Activated CD8-positive, alpha-beta T cell treated with anti-CD3 and anti-CD28 coated beads, Interleukin-2, amount 10 ng/mL, durations not matched to agents 7 days and 5 days (primary cell): ENCODE measurements at places on chromosomes 16 and 17. TPM values are rescaled to one million over a fixed set of nuclear protein-coding genes. Genes with fewer than 3 reads are reported as not detected.
A peak's percentile ranks its signal among the peaks of the same experiment; 100 is the strongest.

DNA sequence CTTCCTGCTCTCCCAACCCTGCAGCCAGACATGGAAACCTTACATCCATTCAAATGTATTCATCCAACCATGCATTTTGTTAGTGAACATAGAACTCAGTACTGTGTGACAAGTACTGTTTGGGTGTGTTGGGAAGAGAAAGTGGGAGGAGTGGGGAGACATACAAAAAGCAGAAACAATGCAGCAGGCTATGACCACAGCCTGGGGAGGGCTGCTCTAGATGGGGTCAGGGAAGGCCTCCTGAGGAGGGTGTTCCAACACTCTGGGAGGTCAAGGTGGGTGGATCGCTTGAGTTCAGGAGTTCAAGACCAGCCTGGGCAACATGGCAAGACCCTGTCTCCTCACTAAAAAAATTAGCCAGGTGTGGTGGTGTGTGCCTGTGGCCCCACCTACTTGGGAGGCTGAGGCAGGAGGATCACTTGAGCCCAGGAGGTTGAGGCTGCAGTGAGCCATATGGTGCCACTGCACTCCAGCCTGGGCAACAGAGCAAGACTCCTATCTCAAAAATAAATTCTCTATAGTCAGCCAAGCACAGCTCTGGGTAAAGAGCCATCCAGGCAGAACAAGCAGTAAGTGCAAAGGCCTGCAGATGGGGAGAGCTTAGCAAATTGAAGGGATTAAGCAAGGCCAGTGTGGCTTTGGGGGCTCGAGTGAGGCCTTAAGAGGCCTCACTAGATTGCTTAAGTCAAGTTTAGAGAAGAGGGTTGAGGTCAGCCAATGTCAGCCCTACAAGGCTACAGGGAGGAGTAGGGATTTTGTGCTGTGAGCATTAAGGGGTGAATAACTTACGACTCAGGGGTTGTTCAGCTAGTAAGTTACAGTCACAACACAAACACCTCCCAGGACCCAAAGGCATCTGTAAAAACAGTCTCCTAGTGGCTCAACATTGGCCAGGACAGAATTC lies 5.5 kb downstream of the SLC13A2 start:
- H3K4me1 ChIP-seq: peaks cover 13% of the 10 kb centered on the region
- H3K4me3 ChIP-seq: no peak overlapping the region
- DNase-seq: no peak
- peaks cover 2% of the 10 kb centered on the region for H3K27me3 ChIP-seq

DNA sequence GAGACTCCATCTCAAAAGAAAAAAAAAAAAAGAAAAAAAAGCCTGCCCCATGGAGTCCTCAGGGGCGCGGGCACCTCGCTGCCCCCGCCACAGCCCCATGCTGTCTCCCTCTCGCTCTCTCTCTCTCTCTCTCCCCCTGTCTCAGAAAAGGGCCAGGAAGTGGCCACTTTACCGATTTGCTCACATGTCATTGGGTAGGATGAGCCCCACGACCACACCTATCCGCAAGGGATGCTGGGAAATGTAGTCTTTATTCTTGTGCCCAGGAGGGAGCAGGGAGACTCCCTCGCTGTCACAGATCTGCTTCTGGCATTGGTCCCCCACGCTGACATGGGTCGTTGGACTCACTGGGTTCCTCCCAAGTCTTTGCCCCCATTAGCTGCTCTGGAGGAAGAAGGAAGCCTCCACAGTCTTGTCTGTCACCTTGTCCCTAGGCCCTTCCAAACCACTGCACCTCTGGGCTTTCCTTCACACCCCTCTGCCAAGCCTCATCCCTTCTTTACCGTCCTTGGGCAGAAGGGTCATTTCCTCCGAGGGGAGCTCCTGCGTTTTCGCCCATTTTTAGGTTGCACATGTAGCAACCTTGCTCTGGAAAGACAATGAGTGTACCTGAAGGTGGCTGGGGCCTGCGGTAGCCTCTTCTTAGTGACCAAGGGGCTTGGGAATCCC lies 6.9 kb upstream of the GJD3 start:
- no peaks in the 10 kb centered on the region for H3K36me3 ChIP-seq
- H3K27me3 ChIP-seq: no peaks in the 10 kb centered on the region
- DNase-seq: peak; percentile 63
- H3K4me1 ChIP-seq: peaks cover 25% of the 10 kb centered on the region

DNA sequence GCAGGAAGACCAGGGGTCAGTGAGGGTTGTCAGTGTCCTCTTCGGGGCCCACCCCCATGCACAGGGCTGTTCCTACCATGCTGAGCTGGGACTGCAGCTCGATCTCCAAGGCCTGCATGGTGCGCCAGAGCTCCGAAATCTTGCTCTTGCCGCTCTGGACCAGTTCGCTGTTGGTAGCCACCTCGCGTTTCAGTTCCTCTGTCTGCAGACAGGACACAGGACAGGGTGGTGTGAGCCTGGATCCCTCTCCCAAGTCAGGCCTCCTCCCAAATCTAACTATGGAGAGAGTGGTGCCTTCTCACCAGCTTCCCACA lies 90.9 kb downstream of the GOSR1 start:
- no peak for DNase-seq
- no peak overlapping the region for H3K27ac ChIP-seq
- H3K27me3 ChIP-seq: peaks cover 13% of the 10 kb centered on the region
- peaks cover 4% of the 10 kb centered on the region for H3K4me1 ChIP-seq
- H3K4me3 ChIP-seq: no peak overlapping the region

GRCh38 chr16:3152277-3152990 lies 17.6 kb downstream of the ZNF213 start:
- H3K4me1 ChIP-seq: peaks cover 44% of the 10 kb centered on the region
- DNase-seq: peak; percentile 90
- peak overlapping the region; percentile 79 for H3K4me3 ChIP-seq
- peaks cover 21% of the 10 kb centered on the region for H3K27me3 ChIP-seq
- H3K27ac ChIP-seq: peak overlapping the region; percentile 90

GRCh38 chr16:4664538-4665418 lies 28.6 kb upstream of the NUDT16L1 start:
- peak overlapping the region; percentile 94 for H3K27ac ChIP-seq
- peak; percentile 86 for DNase-seq
- peak overlapping the region; percentile 60 for H3K4me3 ChIP-seq
- peaks cover 34% of the 10 kb centered on the region for H3K36me3 ChIP-seq

DNA sequence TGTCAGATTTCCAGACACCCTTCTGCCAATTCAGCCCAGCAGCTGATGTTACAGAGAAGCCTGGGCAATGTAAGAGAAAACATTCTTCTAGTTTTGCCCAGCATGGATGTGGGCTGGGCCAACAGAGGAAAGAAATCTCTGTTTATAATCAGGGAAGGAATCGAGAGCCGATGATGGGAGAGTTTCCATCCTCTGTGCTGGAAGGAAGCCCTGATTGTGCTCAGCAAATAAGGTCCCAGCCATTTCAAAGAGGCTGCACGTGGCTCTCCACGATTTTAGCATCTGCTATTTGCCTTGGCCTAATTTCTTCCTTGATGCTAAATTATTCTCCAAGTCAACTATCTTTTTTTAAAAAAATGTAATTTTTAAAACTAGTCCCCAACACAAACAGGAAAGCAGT lies 70.0 kb downstream of the IRX6 start:
- no peak overlapping the region for H3K27ac ChIP-seq
- H3K4me3 ChIP-seq: no peak overlapping the region
- H3K27me3 ChIP-seq: no peaks in the 10 kb centered on the region
- H3K36me3 ChIP-seq: no peaks in the 10 kb centered on the region

- peaks cover 10% of the 10 kb centered on the region for H3K36me3 ChIP-seq
- no peak overlapping the region for H3K4me3 ChIP-seq
- H3K27me3 ChIP-seq: no peaks in the 10 kb centered on the region
- no peak overlapping the region for H3K27ac ChIP-seq
- DNase-seq: no peak
Observed at GRCh38 chr16:70754371-70754770, 46.6 kb downstream of the VAC14 start.

GRCh38 chr17:78921437-78921971 lies 3.7 kb downstream of the TIMP2 start:
- no peak overlapping the region for H3K4me3 ChIP-seq
- no peak for DNase-seq
- H3K27ac ChIP-seq: no peak overlapping the region
- peaks cover 19% of the 10 kb centered on the region for H3K4me1 ChIP-seq
- peaks cover 7% of the 10 kb centered on the region for H3K27me3 ChIP-seq
- H3K36me3 ChIP-seq: no peaks in the 10 kb centered on the region

GRCh38 chr17:50589095-50589705 lies 28.7 kb downstream of the CACNA1G start:
- H3K4me1 ChIP-seq: no peaks in the 10 kb centered on the region
- H3K27ac ChIP-seq: no peak overlapping the region
- no peak for DNase-seq
- H3K27me3 ChIP-seq: no peaks in the 10 kb centered on the region
- H3K4me3 ChIP-seq: no peak overlapping the region

DNA sequence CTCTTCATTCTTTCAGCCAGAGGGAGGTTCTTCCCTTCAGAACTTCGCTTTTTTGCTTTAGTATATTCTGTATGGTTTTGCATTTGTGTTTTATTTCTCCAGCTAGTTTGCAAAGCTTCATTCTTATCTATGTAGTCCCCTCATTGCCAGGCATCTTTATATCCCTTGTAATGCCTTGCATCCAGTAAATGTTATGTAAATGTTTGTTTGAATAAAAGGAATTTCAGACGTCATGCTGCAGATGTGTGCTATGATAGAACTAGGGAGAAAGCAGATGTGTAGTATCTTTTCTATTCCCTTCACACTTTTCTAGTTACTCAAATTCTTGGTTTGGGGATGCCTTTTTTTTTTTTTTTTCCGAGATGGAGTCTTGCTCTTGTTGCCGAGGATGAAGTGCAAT lies 62.6 kb upstream of the RASL10B start:
- no peaks in the 10 kb centered on the region for H3K27me3 ChIP-seq
- no peak for DNase-seq
- H3K4me3 ChIP-seq: no peak overlapping the region
- peaks cover 32% of the 10 kb centered on the region for H3K36me3 ChIP-seq
- H3K27ac ChIP-seq: no peak overlapping the region
- no peaks in the 10 kb centered on the region for H3K4me1 ChIP-seq

DNA sequence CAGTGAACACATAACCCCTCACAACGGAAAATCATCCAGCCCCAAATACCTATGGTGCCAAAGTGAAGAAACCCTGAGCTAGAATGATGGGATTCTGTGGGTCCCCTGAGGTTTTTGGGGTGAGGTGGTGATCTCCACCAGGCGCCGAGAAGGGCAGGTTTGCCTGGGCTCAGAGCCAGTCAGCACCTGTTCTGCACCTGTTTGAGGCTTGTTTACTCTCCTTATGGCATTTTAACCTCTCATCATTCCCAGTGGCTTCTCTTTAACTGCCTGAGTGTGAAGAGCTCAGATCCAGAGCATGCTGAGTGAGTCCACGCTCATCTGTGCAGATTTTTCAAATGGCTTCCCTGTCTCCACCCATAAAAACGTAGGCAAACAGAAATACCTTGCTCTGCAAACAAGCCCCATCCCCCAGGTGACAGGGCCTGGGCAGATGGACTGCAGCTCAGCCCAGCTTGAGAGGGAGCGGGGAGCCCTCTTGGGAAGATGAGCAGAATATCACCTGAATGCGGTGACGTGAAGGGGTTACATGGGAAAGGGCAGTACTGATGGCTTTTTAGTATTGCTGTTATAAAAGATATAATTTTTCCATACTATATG lies 40.1 kb upstream of the CLEC19A start:
- no peak for DNase-seq
- H3K27ac ChIP-seq: no peak overlapping the region
- no peaks in the 10 kb centered on the region for H3K4me1 ChIP-seq

GRCh38 chr16:17379121-17379571 lies 91.6 kb downstream of the XYLT1 start:
- H3K36me3 ChIP-seq: peaks cover 46% of the 10 kb centered on the region
- H3K27me3 ChIP-seq: no peaks in the 10 kb centered on the region
- H3K27ac ChIP-seq: no peak overlapping the region
- no peak for DNase-seq
- no peak overlapping the region for H3K4me3 ChIP-seq
- peaks cover 70% of the 10 kb centered on the region for H3K4me1 ChIP-seq

- H3K27ac ChIP-seq: no peak overlapping the region
- H3K36me3 ChIP-seq: no peaks in the 10 kb centered on the region
- DNase-seq: no peak
- peaks cover 12% of the 10 kb centered on the region for H3K4me1 ChIP-seq
- H3K27me3 ChIP-seq: peaks cover 3% of the 10 kb centered on the region
Observed at GRCh38 chr16:57679767-57680482, 11.8 kb downstream of the ADGRG3 start.

- peak; percentile 24 for DNase-seq
- no peak overlapping the region for H3K27ac ChIP-seq
- peaks cover 10% of the 10 kb centered on the region for H3K4me1 ChIP-seq
- no peaks in the 10 kb centered on the region for H3K27me3 ChIP-seq
- no peaks in the 10 kb centered on the region for H3K36me3 ChIP-seq
- H3K4me3 ChIP-seq: no peak overlapping the region
Observed at GRCh38 chr17:9273428-9274391, 252.4 kb downstream of the NTN1 start.

GRCh38 chr17:57809879-57810278 lies 40.0 kb downstream of the MRPS23 start:
- H3K27me3 ChIP-seq: peaks cover 62% of the 10 kb centered on the region
- no peaks in the 10 kb centered on the region for H3K36me3 ChIP-seq
- no peak overlapping the region for H3K27ac ChIP-seq
- DNase-seq: no peak
- H3K4me1 ChIP-seq: peaks cover 6% of the 10 kb centered on the region

GRCh38 chr17:12709063-12709462 lies 43.4 kb downstream of the MYOCD start:
- no peak overlapping the region for H3K4me3 ChIP-seq
- no peak for DNase-seq
- no peaks in the 10 kb centered on the region for H3K27me3 ChIP-seq
- no peaks in the 10 kb centered on the region for H3K36me3 ChIP-seq
- no peaks in the 10 kb centered on the region for H3K4me1 ChIP-seq
- H3K27ac ChIP-seq: no peak overlapping the region

Gene SHISA6
- total RNA-seq: not detected

Gene PRSS53
- 6.8 TPM for total RNA-seq

Gene CHD9NB
- 0.23 TPM for total RNA-seq

Gene RRAD
- 0.34 TPM for total RNA-seq

Gene KCNJ2
- total RNA-seq: not detected

Gene ABI3
- 110 TPM for total RNA-seq

Gene WFDC1
- total RNA-seq: not detected

Gene KRTAP4-6
- total RNA-seq: not detected

Gene BRICD5
- 15.0 TPM for total RNA-seq

Gene CHST4
- total RNA-seq: not detected

Gene CLEC16A
- 32.8 TPM for total RNA-seq

Gene ABCC6
- total RNA-seq: not detected

Gene SPATA22
- not detected for total RNA-seq
